ENCODE measurements at places on chromosomes 6 and 20.

GRCh38 chr6:71224011-71224410 lies 64.6 kb upstream of the OGFRL1 start:
- H3K36me3 ChIP-seq = no peaks in the 10 kb centered on the region
- no peak for DNase-seq
- H3K4me1 ChIP-seq = no peaks in the 10 kb centered on the region
- H3K27me3 ChIP-seq = no peaks in the 10 kb centered on the region

DNA sequence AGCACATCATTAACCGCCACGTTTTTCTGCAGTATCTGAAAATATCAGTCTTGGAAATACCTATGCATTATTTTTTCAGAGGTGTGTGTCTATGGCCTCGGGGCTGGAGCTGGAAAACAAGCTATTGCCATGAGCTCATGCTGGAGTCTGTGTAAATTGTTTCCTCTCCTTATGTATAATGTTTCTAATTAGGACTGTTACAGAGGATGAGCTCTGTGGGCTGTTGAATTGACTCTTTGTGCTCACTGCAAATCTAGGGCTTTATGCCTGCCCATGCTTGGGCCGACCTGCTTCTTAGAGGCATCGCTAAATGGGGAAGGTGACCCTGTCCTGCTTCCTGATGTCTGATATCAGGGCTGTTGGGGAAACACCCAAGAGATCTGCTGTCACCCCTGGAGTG lies 80.8 kb upstream of the SLC22A16 start:
- no peaks in the 10 kb centered on the region for H3K27me3 ChIP-seq
- no peak for DNase-seq
- no peaks in the 10 kb centered on the region for H3K4me1 ChIP-seq
- no peak overlapping the region for H3K27ac ChIP-seq
- H3K4me3 ChIP-seq = no peak overlapping the region
- H3K36me3 ChIP-seq = no peaks in the 10 kb centered on the region

GRCh38 chr6:35850208-35850607 lies 45.1 kb downstream of the LHFPL5 start:
- no peak overlapping the region for H3K4me3 ChIP-seq
- no peak for DNase-seq
- H3K27ac ChIP-seq = no peak overlapping the region
- H3K27me3 ChIP-seq = no peaks in the 10 kb centered on the region

DNA sequence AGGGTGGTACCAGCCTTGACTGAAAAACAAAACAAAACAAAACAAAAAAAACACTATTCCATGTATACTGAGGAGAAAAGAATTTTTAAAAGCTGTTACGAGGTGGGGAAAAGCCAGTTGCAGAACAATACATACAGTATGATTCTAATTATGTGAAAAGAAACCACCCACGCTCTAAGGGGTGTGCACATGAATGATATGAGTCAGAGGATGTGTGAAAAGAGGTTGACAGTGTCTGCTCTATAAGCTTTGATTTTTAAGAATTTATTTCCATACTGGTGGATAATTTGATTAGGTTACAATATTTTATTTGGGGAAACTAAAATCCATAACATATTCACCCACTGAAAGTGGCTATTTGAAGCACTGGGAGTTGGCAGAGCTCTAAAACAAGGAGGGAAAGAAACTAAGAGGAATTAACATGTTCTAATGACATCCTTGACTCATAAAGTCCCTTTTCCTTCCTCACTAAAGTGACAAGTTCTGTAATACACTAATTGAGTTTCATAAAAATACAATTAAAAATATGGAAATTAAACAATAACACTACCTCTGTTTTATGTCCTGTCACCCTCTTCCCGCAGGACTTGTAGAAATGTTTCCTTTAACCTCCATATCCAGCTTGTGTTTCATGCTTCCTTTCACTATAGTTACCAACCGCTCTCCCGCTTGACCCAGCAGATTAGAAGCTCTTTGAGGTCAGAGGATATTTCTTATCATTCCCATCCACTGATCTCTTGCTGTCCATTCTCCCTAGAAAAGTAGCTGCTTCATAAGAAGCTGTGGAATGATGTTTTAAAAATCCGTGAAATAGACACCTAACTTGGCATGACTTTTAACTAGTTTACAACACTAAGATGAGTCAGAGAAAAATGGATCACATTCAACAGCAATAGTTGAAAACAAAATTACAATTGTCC lies 118.6 kb upstream of the CCDC28A start:
- H3K27ac ChIP-seq = no peak overlapping the region
- H3K36me3 ChIP-seq = no peaks in the 10 kb centered on the region

GRCh38 chr6:39166189-39166911 lies 51.4 kb upstream of the SAYSD1 start:
- no peaks in the 10 kb centered on the region for H3K36me3 ChIP-seq
- peaks cover 8% of the 10 kb centered on the region for H3K4me1 ChIP-seq
- no peaks in the 10 kb centered on the region for H3K27me3 ChIP-seq
- no peak overlapping the region for H3K27ac ChIP-seq
- DNase-seq = peak; percentile 77

DNA sequence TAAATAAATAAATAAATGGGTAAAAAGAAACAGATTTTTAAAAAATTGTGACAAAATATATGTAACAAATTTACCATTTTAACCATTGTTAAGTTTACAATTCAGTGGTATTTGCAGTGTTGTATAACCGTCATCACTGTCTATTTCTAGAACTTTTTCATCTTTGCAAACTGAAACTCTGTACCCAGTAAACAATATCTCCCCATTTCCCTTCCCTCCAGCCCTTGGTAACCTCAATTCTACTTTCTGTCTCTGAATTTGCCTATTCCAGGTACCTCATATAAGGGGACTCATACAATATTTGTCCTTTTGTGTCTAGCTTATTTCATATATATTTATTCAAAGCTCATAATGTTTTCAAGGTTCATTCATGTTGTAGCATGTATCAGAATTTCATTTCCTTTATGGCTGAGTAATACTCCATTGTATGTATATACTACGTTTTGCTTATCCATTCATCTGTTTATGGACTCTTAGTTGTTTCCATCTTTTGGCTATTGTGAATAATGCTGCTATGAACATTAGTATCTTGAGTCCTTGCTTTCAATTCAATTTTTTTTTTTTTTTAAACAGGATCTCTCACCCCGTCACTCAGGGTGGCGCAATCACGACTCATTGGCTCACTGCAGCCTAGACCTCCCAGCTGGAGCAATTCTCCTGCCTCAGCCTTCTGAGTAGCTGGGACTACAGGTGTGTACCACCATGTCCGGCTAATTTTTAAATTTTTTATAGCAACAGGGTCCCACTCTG lies 8.9 kb downstream of the MANBAL start:
- H3K4me3 ChIP-seq = no peak overlapping the region
- no peak for DNase-seq
- no peak overlapping the region for H3K27ac ChIP-seq
- H3K4me1 ChIP-seq = peaks cover 58% of the 10 kb centered on the region
- no peaks in the 10 kb centered on the region for H3K27me3 ChIP-seq

DNA sequence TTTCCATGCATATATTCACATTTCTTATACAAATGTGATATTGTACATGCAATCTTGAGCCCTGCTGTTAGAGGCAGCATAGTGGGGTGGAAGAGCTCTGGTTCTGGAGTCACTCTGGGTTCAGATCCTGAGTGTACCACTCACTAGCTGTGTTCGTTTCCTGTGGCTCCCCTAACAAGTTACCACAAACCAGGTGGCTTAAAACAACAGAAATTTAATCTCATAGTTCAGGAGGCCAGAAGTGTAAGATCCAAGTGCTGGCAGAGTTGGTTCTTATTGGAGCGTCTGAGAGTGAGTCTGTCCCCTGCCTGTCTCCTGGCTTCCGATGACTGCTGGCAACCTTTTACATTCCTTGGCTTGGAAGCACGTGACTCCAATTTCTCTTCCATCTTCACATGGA lies 115.6 kb downstream of the MAP3K7 start:
- H3K27me3 ChIP-seq = peaks cover 8% of the 10 kb centered on the region
- H3K36me3 ChIP-seq = no peaks in the 10 kb centered on the region
- H3K27ac ChIP-seq = no peak overlapping the region

DNA sequence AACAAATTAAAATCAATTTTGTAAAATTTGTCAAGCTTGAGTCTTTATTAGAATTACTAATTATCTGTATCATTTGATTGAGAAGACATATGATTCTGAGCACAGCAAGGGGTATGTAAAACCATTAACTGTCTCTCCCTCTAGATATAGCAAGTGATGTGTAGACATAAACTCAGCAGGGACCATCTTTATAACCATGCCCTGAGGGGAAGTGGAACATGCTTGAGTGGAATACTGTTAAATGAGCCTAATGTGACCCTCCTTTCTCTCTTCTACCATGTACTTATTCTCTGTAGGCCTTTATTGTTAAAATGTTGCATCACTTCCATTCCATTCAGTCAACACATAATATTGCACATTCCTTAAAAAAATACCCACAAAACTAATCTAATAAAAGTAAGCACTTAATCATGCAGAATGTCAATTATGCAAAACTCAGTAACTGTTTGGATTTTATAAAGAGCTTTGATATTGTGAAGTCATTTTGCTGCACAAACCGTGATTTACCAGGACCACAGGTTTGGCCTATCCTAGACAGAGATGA lies 896.6 kb upstream of the MANEA start:
- H3K27me3 ChIP-seq = no peaks in the 10 kb centered on the region
- H3K36me3 ChIP-seq = no peaks in the 10 kb centered on the region
- H3K4me1 ChIP-seq = no peaks in the 10 kb centered on the region
- no peak for DNase-seq
- H3K27ac ChIP-seq = no peak overlapping the region

- DNase-seq = no peak
- no peak overlapping the region for H3K4me3 ChIP-seq
- H3K27me3 ChIP-seq = peaks cover 3% of the 10 kb centered on the region
These were observed 336.6 kb downstream of the CDH4 start for GRCh38 chr20:61588411-61589385.

DNA sequence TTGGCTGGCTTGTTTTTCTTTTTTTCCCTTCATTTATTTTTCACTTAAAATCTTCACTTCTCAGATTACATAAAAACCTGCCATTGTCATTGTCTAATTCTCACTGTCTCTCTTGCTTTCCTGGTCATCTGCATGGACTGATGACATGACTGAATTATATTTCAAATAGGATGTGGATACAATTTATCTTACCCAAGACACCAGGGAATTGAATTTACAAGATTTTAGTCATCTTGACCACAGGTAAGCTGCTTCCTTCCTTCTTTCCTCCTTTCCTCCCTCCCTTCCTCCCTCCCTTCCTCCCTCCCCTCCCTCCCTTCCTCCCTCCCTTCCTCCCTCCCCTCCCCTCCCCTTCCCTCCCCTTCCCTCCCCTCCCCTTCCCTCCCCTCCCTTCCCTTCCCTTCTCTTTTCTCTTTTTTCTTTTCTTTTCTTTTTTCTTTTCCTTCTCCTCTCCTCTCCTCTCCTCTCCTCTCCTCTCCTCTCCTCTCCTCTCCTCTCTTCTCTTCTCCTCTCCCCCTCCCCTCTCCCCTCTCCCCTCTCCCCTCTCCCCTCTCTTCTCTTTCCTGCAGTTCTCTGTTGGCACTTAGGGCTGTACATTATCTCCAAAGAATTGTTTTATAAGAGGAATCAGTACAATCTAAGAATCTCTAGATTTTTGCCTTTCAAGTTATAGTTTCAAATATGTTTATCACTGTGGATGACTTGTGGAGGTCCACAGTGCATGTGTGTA lies 171.5 kb downstream of the CARMIL1 start:
- H3K4me1 ChIP-seq = no peaks in the 10 kb centered on the region
- no peaks in the 10 kb centered on the region for H3K27me3 ChIP-seq
- H3K4me3 ChIP-seq = no peak overlapping the region
- no peak overlapping the region for H3K27ac ChIP-seq
- peaks cover 5% of the 10 kb centered on the region for H3K36me3 ChIP-seq
- no peak for DNase-seq

- H3K4me1 ChIP-seq = peaks cover 14% of the 10 kb centered on the region
- no peaks in the 10 kb centered on the region for H3K36me3 ChIP-seq
- H3K27me3 ChIP-seq = peaks cover 21% of the 10 kb centered on the region
These were observed at the start of gene TNNC2 for GRCh38 chr20:45827030-45827652. Gene TNNC2 (minus strand): TSS chr20:45827312. CDS start chr20:45827248, 64 bp downstream.

GRCh38 chr6:100467129-100468015 lies 2.7 kb upstream of the SIM1 start:
- H3K36me3 ChIP-seq = no peaks in the 10 kb centered on the region
- H3K27me3 ChIP-seq = peaks cover 97% of the 10 kb centered on the region
- H3K4me1 ChIP-seq = peaks cover 12% of the 10 kb centered on the region
- no peak overlapping the region for H3K27ac ChIP-seq
- H3K4me3 ChIP-seq = no peak overlapping the region

- no peak overlapping the region for H3K4me3 ChIP-seq
- DNase-seq = no peak
- H3K4me1 ChIP-seq = peaks cover 21% of the 10 kb centered on the region
- H3K36me3 ChIP-seq = peaks cover 24% of the 10 kb centered on the region
These were observed 17.8 kb downstream of the BNIP5 start for GRCh38 chr6:36318690-36319435.

- peaks cover 12% of the 10 kb centered on the region for H3K4me1 ChIP-seq
- DNase-seq = no peak
- no peak overlapping the region for H3K4me3 ChIP-seq
- no peak overlapping the region for H3K27ac ChIP-seq
These were observed 10.7 kb upstream of the PRR18 start for GRCh38 chr6:166318649-166319600.

GRCh38 chr6:108492131-108492766 lies 68.5 kb upstream of the FOXO3 start:
- H3K27me3 ChIP-seq = no peaks in the 10 kb centered on the region
- H3K4me3 ChIP-seq = no peak overlapping the region
- no peaks in the 10 kb centered on the region for H3K36me3 ChIP-seq
- H3K27ac ChIP-seq = no peak overlapping the region

- H3K4me1 ChIP-seq = no peaks in the 10 kb centered on the region
- no peak for DNase-seq
- no peaks in the 10 kb centered on the region for H3K36me3 ChIP-seq
- no peak overlapping the region for H3K27ac ChIP-seq
- H3K27me3 ChIP-seq = no peaks in the 10 kb centered on the region
- no peak overlapping the region for H3K4me3 ChIP-seq
These were observed 7.1 kb upstream of the DUSP22 start for GRCh38 chr6:285030-285771.

- no peak for DNase-seq
- peaks cover 81% of the 10 kb centered on the region for H3K36me3 ChIP-seq
- no peaks in the 10 kb centered on the region for H3K27me3 ChIP-seq
- no peak overlapping the region for H3K4me3 ChIP-seq
- H3K4me1 ChIP-seq = no peaks in the 10 kb centered on the region
These were observed 21.1 kb downstream of the TMEM74B start for GRCh38 chr20:1163653-1164052.

DNA sequence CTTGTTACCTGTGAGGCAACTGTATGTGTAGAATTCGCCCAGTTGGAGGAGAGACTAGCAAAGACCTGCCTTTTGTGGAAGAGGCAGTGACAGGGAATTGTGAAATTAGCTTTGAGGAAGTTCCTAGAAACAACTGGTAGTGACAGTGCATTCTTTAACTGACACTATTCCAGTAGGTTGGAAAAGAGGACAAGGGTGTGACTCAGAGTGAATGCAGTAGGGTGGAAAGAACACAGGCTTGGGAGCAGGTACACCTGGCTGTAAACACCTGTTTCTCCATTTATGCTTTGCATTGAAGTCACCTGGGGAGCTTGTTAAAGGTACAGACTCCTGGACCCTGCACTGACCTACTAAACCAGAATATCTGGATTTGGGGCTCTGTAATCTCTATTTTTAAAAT lies 295.7 kb downstream of the PHACTR1 start:
- no peaks in the 10 kb centered on the region for H3K36me3 ChIP-seq
- H3K4me1 ChIP-seq = peaks cover 3% of the 10 kb centered on the region
- H3K4me3 ChIP-seq = no peak overlapping the region
